ENCODE measurements at places on chromosomes 3 and 15.

- no peak for DNase-seq
- H3K27me3 ChIP-seq, result no peaks in the 10 kb centered on the region
- no peaks in the 10 kb centered on the region for H3K36me3 ChIP-seq
- peaks cover 11% of the 10 kb centered on the region for H3K4me1 ChIP-seq
Measured at GRCh38 chr3:69448877-69449276, 63.0 kb upstream of the FRMD4B start.

DNA sequence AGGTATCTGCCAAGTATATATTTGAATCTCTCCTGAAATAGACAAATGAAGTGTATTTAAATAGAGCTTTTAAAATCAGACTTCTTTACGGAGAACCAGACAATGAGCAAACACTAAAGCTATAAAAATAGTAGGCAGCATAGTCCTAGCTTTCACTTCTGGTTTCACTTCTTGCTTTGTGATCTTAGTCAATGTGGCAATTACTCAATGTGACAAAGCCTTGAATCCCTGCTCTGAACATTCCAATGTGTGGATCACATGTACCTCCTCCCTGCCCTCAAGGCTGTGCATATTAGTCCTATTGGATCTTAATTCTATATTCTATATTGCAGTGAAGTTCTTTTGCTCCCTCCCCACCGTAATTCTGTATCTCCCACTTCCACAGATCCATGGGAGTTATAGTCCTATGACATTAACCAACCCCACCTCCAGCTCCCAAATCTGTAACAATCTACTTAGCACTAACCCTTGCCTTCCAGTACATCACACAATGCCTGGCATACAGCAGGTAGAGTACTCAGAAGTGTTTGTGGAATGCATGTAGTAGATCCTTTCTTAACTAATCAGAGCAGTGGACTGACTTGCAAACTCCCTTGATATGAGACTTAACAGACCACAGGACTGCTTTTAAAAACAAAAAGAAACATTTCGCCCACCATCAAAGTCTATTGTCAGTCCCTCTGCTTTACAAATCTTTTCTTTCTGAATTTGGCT, 24.3 kb upstream of the CP start:
- no peak for DNase-seq
- H3K36me3 ChIP-seq, result no peaks in the 10 kb centered on the region
- H3K4me1 ChIP-seq, result no peaks in the 10 kb centered on the region
- H3K27me3 ChIP-seq, result no peaks in the 10 kb centered on the region
- H3K27ac ChIP-seq, result no peak overlapping the region
- no peak overlapping the region for H3K4me3 ChIP-seq

GRCh38 chr15:82909080-82909815, 43.3 kb downstream of the HOMER2 start:
- H3K27me3 ChIP-seq, result no peaks in the 10 kb centered on the region
- no peaks in the 10 kb centered on the region for H3K36me3 ChIP-seq

DNA sequence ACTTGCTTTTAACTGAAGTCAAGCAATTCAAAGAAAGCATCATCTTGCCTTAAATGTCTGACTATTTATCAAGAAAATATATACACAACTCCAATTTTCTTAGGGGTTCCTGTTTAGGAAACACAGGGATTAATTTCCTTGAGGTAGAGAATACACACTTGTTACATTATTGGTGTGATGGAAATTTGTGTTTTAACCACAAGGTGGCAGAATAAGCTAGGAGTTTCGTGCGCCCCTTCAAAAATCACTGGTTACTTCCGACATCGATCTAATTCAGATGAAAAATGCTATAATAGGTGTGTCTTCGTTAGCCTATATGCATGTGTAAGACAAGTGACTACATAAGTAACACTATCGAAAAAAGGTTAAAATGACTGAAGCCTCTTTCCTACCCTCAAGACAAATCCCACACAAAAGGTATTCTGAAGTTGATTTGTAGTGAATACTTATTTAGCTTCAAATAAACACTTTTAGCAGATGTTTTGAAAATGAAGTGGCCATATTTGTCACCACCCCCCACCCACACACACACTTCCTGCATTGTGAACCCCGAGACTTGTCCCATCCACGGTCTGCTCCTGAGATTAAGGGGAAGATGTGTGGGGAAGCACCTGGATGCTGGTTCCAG, 246.5 kb downstream of the ROBO1 start:
- no peaks in the 10 kb centered on the region for H3K27me3 ChIP-seq
- H3K4me3 ChIP-seq, result no peak overlapping the region
- no peaks in the 10 kb centered on the region for H3K4me1 ChIP-seq
